ENCODE measurements at places on chromosomes 5 and 9. TPM values are rescaled to one million over a fixed set of nuclear protein-coding genes. Genes with fewer than 3 reads are reported as not detected.

DNA sequence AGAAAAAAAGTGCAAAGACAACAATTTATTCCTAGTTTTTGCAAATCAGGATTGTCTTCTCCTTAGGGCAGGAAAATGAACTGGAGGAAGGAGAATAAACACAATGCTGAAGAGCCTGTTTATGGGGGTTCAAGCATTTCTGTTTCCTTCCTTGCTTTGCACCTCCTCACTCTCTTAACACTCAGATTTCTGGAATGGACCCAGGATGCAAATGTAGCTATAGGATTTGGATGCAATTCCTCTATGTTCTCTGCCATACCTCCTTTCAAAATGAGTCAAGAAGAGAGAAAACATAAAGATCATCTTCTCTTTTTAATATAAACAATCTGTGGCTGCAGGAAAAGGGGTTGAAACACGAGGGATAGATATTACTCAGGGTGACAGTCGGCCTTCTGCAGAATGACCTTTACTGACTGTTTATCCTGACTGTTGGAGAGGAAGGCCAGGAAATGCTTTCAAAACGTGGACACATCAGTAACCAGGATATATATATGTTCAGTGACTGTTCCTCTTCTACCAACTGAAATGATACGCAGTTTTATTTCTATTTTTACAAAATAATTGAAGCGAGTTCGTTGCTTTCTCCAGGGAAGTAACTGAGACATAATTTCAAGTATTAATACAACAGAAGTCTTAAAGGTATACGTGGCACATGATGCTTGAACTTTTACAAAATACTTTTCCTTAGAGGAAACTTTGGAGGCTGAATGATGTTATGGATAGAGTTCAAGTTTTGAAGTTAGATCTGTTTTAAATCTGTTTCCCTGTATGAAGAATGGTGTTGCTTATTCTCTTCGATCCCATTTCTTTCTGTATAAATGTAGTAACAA, 44.4 kb downstream of the ACTBL2 start:
- no peak overlapping the region for H3K4me3 ChIP-seq
- no peaks in the 10 kb centered on the region for H3K27me3 ChIP-seq
- peaks cover 8% of the 10 kb centered on the region for H3K4me1 ChIP-seq
- no peaks in the 10 kb centered on the region for H3K36me3 ChIP-seq

DNA sequence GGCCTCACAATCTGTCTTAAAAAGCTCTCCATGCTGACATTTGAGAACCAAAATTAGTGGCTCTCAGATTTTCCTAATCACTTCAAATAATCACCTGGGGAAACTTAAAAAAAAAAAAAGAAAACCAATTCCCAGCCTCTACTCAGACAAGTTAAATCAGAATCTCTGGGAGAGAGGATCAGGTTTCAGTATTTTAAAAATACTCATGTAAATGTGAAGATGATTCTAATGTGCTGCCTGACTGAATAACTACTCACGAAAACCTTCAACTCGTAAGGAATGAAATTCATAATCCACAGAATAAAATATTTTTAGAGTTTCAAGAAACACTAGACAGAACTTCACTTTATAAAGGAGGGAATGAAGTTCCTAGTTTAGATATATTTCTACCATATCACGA, 114.4 kb downstream of the SVEP1 start:
- no peaks in the 10 kb centered on the region for H3K4me1 ChIP-seq
- no peaks in the 10 kb centered on the region for H3K36me3 ChIP-seq
- H3K27me3 ChIP-seq, result no peaks in the 10 kb centered on the region
- H3K4me3 ChIP-seq, result no peak overlapping the region
- no peak for DNase-seq

PDE6A gene
- polyA plus RNA-seq, result 0.80 TPM

ESM1 gene
- 0.15 TPM for polyA plus RNA-seq
